ENCODE measurements at places on chromosomes 2 and 18.

DNA sequence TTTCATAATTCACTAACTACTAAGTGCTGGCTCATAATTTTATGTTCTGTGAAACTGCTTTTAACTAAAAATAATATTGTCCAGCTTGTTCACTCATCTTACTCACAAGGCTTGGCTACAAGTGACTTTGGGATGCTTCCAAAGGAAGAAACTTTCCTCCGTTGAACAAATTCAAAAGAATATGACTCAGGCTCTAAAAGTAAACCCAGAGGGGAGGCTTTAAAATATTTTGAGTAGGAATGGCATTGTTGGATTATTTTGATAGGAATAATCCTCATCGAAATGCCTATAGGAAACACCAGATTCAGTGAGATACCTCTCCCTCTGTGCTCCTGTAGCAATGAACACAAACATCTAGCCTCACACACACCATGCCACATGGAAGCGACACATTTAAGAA, 25.2 kb upstream of the TLK1 start:
- DNase-seq = no peak
- no peaks in the 10 kb centered on the region for H3K27me3 ChIP-seq
- no peak overlapping the region for H3K4me3 ChIP-seq
- no peak overlapping the region for H3K27ac ChIP-seq
- H3K4me1 ChIP-seq = no peaks in the 10 kb centered on the region
- no peaks in the 10 kb centered on the region for H3K36me3 ChIP-seq

- peaks cover 8% of the 10 kb centered on the region for H3K36me3 ChIP-seq
- H3K4me3 ChIP-seq = no peak overlapping the region
- H3K4me1 ChIP-seq = no peaks in the 10 kb centered on the region
- no peaks in the 10 kb centered on the region for H3K27me3 ChIP-seq
- no peak overlapping the region for H3K27ac ChIP-seq
Observed at GRCh38 chr2:168694173-168694572, 108.3 kb upstream of the NOSTRIN start.

- no peak overlapping the region for H3K4me3 ChIP-seq
- no peaks in the 10 kb centered on the region for H3K4me1 ChIP-seq
- H3K36me3 ChIP-seq = no peaks in the 10 kb centered on the region
- H3K27ac ChIP-seq = no peak overlapping the region
- peak; percentile 56 for DNase-seq
- no peaks in the 10 kb centered on the region for H3K27me3 ChIP-seq
Observed at GRCh38 chr2:232980683-232981082, 32.4 kb downstream of the NGEF start.

- peaks cover 26% of the 10 kb centered on the region for H3K4me1 ChIP-seq
- H3K4me3 ChIP-seq = no peak overlapping the region
- H3K36me3 ChIP-seq = no peaks in the 10 kb centered on the region
- no peak for DNase-seq
Observed at GRCh38 chr18:28110924-28111323, 66.0 kb downstream of the CDH2 start.

- no peaks in the 10 kb centered on the region for H3K36me3 ChIP-seq
- H3K27ac ChIP-seq = no peak overlapping the region
- H3K4me1 ChIP-seq = no peaks in the 10 kb centered on the region
- no peaks in the 10 kb centered on the region for H3K27me3 ChIP-seq
Observed at GRCh38 chr2:196291426-196291825, 120.0 kb upstream of the STK17B start.

GRCh38 chr2:201821080-201821479, 14.7 kb downstream of the CDK15 start:
- H3K4me3 ChIP-seq = no peak overlapping the region
- no peaks in the 10 kb centered on the region for H3K36me3 ChIP-seq
- H3K27me3 ChIP-seq = no peaks in the 10 kb centered on the region
- H3K4me1 ChIP-seq = no peaks in the 10 kb centered on the region
- no peak for DNase-seq

GRCh38 chr2:174280596-174280995, 32.3 kb upstream of the OLA1 start:
- H3K27ac ChIP-seq = no peak overlapping the region
- DNase-seq = no peak
- no peaks in the 10 kb centered on the region for H3K27me3 ChIP-seq
- H3K36me3 ChIP-seq = no peaks in the 10 kb centered on the region
- no peaks in the 10 kb centered on the region for H3K4me1 ChIP-seq
